ENCODE measurements at places on chromosomes 2 and 18.
A peak's percentile ranks its signal among the peaks of the same experiment; 100 is the strongest.

- no peak for DNase-seq
These were observed 49.9 kb downstream of the SLC9A4 start for GRCh38 chr2:102522890-102523289.

DNA sequence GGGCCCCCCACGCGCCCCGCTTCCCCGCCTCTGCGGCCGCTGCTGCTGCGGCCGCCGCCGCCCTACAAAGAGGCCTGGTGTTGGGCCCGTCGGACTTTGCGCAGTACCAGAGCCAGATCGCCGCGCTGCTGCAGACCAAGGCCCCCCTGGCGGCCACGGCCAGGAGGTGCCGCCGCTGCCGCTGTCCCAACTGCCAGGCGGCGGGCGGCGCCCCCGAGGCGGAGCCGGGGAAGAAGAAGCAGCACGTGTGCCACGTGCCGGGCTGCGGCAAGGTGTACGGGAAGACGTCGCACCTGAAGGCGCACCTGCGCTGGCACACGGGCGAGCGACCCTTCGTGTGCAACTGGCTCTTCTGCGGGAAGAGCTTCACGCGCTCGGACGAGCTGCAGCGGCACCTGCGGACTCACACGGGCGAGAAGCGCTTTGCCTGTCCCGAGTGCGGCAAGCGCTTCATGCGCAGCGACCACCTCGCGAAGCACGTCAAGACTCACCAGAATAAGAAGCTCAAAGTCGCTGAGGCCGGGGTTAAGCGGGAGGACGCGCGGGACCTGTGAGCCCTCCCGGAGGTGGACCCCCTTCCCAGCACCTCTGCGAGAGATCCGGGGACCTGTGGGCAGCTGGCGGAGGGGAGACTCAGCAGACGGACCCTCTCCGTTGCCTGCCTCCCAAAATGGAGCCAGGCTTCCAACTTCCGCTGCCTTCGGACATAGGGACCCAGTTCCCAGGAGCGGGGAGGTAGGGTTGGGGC is 1.9 kb downstream of the SP5 start:
- DNase-seq, result no peak

- no peak for DNase-seq
These were observed 110.3 kb upstream of the MGAT5 start for GRCh38 chr2:134143568-134143967.

- DNase-seq, result no peak
These were observed 27.2 kb downstream of the MGAT4A start for GRCh38 chr2:98703738-98704137.

DNA sequence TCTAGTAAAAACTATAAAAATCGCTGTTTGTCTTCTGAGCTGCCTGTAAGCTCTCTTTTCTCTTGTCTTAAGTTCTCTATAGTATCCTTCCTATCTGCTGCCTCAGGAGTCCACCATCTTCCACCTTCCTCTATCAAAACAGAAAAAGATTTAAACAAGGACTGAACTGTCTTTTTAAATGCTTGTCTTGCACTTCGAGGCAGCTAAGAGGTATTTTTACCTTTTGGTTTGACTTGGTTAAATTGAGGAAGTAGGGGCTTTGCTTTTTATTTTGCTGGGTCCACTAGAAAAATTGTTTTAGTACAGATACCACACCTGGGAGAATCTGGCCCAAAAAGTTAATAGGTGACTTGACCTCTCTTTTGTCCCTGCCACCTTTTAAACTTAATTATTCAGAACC is 12.2 kb downstream of the SESTD1 start:
- no peak for DNase-seq

DNA sequence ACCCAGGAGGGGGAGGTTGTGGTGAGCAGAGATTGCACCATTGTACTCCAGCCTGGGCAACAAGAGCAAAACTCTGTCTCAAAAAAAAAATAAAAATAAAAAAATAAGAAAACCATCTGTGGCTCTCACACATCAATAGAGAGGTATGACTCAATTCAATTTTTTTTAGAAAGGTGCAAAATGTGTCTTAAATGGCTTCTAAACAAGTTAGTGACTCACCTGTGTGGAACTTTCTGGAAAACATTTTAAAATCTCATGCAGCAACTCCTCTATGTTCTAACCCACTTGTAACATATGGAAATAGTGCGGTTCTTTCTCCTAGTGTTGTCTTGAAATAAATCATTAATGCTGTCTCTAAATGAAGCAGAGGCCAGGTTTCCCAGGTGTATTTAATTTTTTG is 10.7 kb upstream of the SULT1C4 start:
- no peak for DNase-seq

DNA sequence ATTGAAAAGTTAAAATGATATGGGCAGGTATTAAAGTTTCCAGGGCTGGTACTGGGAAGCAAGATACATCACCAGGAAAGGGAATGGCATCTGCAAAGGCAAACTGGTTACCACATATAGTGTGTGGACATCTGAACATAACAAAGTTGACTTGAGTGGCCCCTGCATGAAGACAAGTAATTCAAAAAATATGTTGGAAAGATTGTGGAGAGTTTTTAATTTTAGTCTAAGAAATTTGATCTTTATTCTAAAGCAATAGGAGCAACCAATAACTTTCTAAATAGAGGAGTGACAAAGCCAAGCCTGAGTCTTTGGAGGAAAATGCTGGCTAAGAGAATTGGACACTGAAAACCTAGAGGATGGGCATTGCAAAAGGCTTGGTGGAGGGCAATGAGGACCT is 278.2 kb downstream of the ALK start:
- no peak for DNase-seq

DNA sequence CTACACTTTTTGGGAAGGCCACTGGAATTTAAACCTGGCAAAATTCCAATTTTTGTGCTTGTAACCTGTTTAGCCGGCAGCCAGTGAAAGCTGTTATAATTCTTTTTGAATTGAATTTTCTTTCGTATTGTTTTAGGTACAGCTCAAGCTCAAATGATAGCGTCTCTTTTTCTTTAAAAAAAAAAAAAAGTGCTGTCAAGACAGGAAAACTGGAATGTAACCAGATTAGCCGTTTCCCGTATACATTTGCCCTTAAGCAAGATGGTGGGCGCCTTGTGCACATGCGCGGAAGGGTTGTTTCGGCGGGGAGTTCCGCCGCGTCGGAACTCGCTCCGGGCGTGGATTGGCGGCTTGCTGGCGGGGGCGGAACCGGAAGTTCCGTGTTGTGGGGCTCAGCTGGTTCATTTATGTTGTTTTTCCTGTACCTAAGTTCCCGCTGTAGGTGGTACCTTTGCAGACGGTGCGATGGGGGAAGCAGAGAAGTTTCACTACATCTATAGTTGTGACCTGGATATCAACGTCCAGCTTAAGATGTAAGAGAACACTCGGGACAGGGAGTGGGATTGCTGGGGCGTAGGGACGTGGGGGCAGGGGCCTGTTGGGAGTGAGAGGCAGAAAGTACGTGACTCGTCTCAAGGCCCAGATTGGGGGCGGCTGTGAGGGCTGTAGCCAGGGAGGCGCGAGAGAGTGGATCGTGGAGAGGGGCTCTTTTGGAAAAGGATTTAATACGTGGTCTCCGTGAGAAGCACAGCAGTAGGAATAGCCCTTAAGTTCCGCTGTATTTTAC is at the start of gene PIK3C3:
PIK3C3 (plus strand) TSS at position 408 of the 787 bp plus-strand sequence; CDS start at position 466, 58 bp downstream.
- DNase-seq, result peak; percentile 97

- DNase-seq, result no peak
These were observed 21.9 kb downstream of the NEMP2 start for GRCh38 chr2:190512539-190513095.

DNA sequence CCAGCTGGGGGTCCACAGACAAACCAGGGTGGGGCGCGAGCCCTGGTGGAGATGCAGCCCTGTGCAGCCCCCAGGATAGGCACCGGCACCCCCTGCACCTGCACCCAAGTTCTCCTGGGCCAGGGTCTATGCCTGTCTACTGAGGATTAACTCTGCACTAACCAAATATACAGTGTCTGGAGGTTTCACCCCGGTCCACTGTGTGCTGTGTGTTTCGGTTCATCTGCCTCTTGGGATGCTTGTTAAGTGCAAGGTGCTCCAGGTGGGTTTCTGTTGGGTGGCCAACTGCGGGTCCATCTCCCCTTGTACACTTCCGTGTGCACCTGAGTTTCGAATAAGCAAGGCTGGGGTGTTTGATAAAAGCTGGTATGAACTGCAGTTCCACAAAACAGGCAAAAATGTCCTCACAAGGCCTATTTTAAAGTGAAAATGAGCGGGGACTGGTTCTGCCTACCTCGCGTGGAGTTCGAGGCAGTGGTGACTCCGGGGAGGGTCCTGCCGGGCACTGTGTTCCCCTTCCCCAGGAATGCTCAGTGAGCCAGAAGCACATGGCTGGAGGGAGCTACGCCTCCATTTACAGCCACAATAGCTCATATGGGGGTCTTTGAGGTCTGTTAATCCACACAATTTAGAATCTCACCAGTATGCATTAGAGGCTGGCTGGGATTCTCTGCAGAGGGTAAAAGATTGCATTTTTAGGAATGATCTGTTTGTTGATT is 70.7 kb downstream of the EDAR start:
- no peak for DNase-seq

DNA sequence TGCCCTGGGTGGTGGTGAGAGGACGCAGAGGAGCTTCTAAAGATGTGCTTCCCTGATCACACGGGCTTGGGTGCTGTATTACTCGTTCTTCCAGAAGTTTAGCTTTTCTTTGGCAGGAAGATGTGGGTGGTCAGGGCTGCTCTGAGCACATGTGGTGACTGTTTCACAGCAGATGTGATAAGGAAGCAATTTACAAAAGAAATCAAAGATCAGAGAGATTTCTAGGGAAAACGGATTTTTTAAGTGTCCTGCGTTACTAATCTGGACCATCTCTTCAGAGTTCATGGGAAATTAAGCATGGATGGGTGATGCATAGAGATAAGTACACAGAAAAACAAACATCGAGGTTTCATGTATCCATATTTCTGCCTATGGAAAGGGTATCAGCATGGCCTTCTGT is 99.4 kb downstream of the WDSUB1 start:
- DNase-seq, result no peak

DNA sequence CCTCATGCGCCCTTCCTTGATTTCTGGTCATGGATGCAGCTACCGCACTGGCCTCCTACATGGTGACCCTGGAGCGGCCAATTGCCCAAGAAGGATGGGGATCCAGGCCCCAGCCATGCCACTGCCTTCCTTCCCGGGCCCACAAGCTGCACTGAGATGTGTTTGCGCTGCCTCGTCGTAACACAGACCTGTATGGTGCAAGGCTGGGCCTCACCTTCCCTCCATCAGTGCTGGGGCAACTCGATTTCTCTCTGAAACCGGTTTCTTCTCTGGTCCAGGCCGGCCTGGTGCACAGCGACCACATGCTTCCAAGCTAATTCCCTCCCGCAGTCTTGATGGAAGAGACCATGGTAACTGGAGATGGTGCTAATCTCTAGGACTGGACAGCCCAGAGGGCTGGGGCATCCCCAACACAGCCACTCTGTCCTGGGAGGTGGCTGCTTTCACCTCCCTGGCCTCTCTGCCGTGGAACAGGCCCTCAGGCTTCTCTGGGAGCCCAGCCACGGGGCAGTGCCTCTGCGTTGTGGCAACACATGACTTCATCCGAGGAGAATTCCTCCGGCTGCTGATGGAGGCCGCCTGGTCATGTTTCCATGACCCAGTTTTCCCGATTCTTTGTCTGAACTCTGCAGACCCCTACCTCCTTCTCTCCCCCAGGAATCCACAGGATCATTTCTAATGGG is 184.2 kb downstream of the GLI2 start:
- DNase-seq, result no peak

GRCh38 chr2:71336802-71337201 is 5.2 kb downstream of the ZNF638 start:
- DNase-seq, result no peak

DNA sequence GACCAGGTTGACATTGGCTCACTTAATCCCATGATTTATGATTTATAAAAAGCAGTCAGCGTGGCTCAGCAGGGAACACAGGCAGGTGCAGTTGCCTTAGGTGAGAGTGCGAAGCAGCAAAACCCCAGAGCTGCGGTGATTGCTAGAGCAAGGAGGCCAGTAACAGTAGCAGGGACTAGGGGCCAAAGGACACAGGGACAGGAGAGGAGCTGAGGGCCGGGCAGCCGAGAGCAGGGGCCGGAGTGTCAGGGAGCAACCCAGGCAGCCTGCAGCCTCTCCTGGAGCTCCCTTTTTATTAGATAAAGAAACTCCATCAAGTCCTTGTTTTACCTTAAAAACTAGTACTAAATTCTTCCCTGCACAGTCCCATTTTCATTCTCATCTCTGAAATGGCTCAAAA is 4.3 kb downstream of the MC2R start:
- no peak for DNase-seq

GRCh38 chr2:182393270-182393760 is 33.5 kb downstream of the PDE1A start:
- no peak for DNase-seq

DNA sequence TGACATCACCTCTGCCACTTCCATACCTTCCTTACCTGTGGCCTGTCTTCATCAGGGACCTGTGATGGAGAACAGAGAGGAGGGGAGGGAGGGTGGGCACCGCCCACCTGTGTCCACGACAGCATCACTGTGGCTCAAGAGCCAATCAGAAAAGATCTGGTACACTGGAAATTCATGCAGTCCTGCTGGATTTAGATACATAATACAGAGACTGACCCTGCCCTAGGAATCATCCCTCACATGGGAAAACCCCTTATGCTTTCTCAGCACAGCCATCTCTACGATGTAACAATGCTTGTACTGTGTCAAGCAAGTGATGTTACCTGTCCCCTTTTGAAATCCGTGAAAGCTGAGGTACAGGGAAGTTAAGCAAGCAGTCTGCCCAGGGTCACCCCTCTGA is 145.6 kb upstream of the EPAS1 start:
- no peak for DNase-seq

DNA sequence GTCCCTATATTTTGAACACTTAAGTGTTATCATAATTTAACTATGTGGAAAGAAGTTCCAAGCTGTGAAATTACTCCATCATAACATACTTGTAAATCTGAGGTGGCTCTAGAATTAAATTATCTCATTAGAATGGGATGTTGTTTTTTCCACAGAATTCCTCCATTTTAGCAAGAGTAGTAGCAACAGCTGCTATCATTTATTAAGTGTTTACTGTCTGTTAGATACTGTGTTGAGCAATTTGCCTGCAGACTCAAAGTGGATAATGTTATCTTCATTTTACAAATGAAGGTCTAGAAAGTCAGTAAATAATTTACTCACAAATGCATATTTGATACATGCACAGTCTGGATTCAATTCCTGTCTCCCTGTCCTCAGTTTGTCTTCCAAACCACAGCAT is 504.8 kb upstream of the NRP2 start:
- no peak for DNase-seq

- no peak for DNase-seq
These were observed 131.3 kb downstream of the TPO start for GRCh38 chr2:1544478-1545069.

- DNase-seq, result no peak
These were observed 258.8 kb upstream of the NRXN1 start for GRCh38 chr2:51290725-51291124.

DNA sequence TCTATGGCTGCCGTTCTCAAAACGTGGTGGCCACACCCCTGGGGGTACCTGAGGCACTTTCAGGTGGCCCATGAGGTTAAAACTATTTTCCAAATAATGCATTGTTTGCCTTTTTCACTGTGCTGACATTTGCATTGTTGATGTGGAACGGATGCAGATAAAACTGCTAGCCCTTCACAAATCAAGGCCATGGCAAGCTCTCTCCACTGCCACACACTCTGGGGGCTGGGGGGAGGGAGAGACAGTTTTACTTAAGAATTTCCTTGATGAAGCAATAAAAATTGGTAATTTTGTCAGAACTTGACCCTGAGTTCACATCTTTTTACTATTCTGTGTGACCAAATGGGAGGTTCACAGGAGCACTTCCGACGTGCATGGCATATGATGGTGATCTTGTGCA is 22.0 kb upstream of the TGIF1 start:
- DNase-seq, result no peak

GRCh38 chr2:69683170-69683971 is 39.8 kb upstream of the AAK1 start:
- DNase-seq, result no peak

GRCh38 chr2:173567493-173567892 is 212.8 kb downstream of the CDCA7 start:
- no peak for DNase-seq

All from CD4-positive, alpha-beta T cell (primary cell).